ENCODE measurements at places on chromosomes 2 and 18.

DNA sequence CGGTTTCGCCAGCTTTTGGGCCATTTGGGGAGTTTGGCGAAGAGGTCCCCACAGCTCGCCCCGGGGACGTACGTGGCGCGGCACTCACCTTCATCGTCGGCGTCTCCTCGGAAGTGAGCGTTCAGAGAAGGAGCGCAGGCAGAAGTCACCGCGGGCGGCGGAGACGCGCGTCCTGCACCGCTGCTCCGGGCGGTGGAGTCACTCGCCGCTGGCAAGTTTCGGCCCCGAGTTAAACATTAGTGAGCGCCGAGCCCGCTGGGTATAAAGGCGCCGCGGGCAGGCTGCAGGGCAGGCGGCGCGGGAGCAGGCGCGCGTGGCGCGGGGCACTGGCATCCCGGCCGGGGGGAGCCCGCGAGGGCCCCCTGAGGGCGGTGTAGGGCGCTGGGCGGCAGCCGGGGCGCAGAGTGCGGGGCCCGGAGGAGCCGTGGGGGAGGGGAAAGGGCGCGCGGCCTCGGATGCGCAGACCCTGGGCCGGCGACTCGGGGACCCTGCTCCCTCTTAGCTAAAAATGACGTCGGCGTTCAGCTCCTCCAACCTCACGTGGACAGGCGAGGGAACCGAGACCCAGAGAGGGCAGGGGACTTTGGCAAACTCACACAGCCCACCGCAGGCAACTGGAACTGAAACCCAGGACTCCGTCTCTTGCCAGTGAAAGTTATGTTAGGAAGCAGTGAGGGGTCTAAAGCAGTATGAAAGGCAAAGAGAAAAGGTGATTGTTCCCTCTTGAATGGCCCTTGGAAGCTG is at the start of gene DPP4:
Gene DPP4, minus strand, starts transcription at position 328 of the 744 bp plus-strand sequence. Its CDS starts 234 bp downstream, at position 94.
- no peak for DNase-seq

DNA sequence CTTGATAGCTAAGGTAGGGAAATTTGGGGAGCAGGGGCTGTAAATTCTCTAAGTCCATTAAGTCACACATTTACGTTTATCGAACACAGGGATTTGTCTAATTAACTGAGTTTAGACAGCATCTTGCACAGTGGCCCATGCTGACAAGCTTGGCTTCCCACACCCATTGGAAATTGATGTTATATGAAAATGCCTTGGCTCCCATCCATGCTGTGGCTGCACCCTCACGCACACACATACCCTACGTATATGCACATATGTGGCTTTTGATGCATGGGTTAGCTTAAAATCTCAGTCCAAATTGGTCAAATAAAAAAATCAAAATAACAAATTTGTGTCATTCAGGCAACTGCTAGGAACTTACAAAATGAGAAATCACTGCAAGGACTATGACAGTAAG is 37.8 kb downstream of the SEC11C start:
- no peak for DNase-seq

DNA sequence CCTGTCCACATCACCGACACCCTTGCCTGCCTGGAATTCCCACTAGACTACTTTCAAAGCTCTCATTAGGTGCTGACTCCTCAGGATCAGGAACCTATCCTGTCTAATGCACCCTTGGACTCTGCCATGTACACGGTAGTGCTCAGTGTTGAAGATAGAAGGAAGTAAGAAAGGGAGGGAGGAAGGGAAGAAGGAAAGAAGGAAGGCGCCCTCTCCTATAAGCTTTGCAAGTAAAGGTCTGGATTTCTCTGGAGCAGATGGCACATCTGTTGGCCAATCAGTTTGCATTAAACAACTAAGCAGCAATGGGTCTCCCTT is 45.3 kb downstream of the SCTR start:
- DNase-seq, result no peak

DNA sequence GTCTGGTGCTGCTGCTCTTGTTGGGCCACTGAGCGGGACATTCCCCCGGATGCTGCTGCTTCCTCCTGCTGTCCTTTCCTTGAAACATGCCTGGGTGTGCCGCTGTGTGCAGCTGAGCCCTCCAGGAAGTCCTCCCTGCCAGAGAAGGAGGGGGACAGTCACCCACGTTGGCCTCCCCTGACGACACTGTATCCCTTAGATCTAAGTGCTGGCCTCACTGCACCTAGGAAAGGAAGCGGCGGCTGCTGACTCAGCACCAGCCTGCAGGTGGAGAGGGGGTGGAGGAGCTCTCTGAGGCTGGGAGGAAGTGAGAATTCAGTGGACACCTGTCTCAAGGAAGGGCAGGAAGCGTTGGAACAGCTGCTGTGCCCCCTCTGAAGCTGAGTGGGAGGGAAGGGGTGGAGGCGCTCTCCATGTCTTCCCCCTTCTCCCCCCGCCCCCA is 239.8 kb downstream of the HAUS1 start:
- no peak for DNase-seq

DNA sequence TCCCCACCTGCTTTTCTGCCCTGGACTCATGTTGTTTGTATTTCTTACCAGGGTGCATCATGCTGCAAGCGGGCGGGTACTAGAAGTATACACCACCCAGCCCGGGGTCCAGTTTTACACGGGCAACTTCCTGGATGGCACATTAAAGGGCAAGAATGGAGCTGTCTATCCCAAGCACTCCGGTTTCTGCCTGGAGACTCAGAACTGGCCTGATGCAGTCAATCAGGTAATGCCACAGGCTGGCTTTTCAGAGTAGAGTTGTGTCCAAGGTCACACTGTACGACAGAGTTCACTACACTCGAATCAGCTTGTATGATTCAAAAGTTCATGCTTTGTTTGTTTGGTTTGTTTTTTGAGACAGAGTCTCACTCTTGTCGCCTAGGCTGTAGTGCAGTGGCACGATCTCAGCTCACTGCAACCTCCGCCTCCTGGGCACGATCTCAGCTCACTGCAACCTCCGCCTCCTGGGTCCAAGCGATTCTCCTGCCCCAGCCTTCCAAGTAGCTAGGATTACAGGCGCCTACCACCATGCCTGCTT is 19.4 kb downstream of the SRSF7 start:
- no peak for DNase-seq

GRCh38 chr2:128315829-128316776 is 2.6 kb downstream of the HS6ST1 start:
- no peak for DNase-seq

- DNase-seq, result no peak
These were observed 50.7 kb upstream of the LINC00305 start for GRCh38 chr18:64199581-64199980.
